ENCODE measurements at places on chromosomes 13 and 19. TPM values are rescaled to one million over a fixed set of nuclear protein-coding genes. Genes with fewer than 3 reads are reported as not detected.

GRCh38 chr19:11451871-11452619, 16.6 kb downstream of the PRKCSH start:
- peaks cover 30% of the 10 kb centered on the region for H3K36me3 ChIP-seq
- H3K4me3 ChIP-seq = peak overlapping the region; percentile 14
- peaks cover 7% of the 10 kb centered on the region for H3K4me1 ChIP-seq
- no peaks in the 10 kb centered on the region for H3K27me3 ChIP-seq

- no peak overlapping the region for H3K4me3 ChIP-seq
- H3K27ac ChIP-seq = no peak overlapping the region
- DNase-seq = no peak
- H3K27me3 ChIP-seq = no peaks in the 10 kb centered on the region
Measured at GRCh38 chr13:89900104-89900765, 1447.3 kb upstream of the MIR17HG start.

- peaks cover 16% of the 10 kb centered on the region for H3K4me1 ChIP-seq
- H3K27ac ChIP-seq = no peak overlapping the region
- peaks cover 62% of the 10 kb centered on the region for H3K27me3 ChIP-seq
- H3K4me3 ChIP-seq = peak overlapping the region; percentile 54
- DNase-seq = peak; percentile 45
Measured at GRCh38 chr19:6587998-6588507, 2.9 kb downstream of the CD70 start.

DNA sequence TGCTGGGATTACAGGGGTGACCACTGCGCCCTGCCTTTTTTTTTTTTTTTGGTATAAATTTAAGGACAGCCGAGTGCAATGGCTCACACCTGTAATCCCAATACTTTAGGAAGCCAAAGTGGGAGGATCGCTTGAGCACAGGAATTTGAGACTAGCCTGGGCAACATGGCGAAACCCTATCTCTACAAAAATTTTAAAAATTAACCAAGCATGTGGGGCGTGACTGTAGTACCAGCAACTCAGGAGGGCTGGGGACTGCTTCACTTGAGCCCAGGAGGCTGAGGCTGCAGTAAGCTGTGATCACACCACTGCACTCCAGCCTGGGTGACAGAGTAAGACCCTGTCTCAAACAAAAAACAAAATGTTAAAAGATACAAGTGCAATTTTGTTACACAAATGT, 21.5 kb downstream of the ZNF574 start:
- no peaks in the 10 kb centered on the region for H3K36me3 ChIP-seq
- no peak for DNase-seq

- H3K4me1 ChIP-seq = peaks cover 14% of the 10 kb centered on the region
- no peaks in the 10 kb centered on the region for H3K27me3 ChIP-seq
- no peaks in the 10 kb centered on the region for H3K36me3 ChIP-seq
- no peak for DNase-seq
Measured at GRCh38 chr19:17751103-17751911, at the start of gene FCHO1. FCHO1 (plus strand) TSS chr19:17751477; CDS start chr19:17755165, 3,688 bp downstream.

GRCh38 chr19:58296104-58296503, 9.1 kb upstream of the ERVK3-1 start:
- no peaks in the 10 kb centered on the region for H3K4me1 ChIP-seq
- DNase-seq = no peak
- no peak overlapping the region for H3K4me3 ChIP-seq
- no peak overlapping the region for H3K27ac ChIP-seq

- no peak within 1 kb of the TSS for H3K4me3 ChIP-seq
- no peaks in the 10 kb centered on the region for H3K36me3 ChIP-seq
- H3K4me1 ChIP-seq = no peaks in the 10 kb centered on the region
- no peak within 1 kb of the TSS for H3K27ac ChIP-seq
- no peak for DNase-seq
- no peaks in the 10 kb centered on the region for H3K27me3 ChIP-seq
Measured at GRCh38 chr13:85799097-85799582, at the start of gene SLITRK6. SLITRK6 (minus strand) TSS chr13:85799419; CDS start chr13:85796508, 2,911 bp downstream.

GRCh38 chr19:20247016-20247683, 80.1 kb downstream of the ZNF486 start:
- no peaks in the 10 kb centered on the region for H3K36me3 ChIP-seq
- H3K27me3 ChIP-seq = no peaks in the 10 kb centered on the region
- H3K27ac ChIP-seq = no peak overlapping the region
- H3K4me1 ChIP-seq = peaks cover 7% of the 10 kb centered on the region

DNA sequence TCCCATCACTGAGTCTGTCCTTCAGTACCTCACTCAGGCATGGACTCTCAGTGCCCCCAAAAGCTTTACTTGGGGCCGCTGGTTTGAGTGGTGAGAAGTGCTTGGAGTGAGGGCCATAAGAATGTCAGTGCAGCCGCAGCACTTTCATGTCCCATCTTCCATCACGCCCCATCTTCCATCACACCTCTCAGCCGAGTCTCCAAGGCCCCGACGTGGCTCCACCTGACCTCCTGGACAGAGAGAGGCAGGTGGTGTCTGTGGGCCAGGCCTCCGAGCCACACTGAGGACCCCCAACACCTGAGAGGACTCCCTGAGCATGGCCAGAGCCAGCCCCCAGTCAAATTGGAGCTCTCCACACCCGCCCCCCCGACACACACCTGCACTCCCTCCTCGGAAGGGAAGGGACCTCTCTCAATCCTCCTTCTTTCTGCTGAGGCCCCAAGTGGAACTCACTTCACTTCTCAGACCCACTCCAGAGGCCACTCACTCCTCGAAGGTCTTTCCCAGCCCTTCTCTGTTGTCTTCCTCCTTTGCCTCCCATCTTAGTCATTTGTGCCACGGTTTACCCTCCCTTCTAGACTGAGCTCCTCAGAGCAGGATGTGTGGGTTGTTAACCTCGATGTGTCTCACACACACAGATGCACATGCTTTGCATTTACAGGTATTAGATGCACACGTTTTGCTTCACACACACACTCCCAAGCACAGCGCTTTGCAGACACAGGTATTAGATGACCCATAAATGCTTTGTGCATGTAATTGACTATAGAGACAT, 65.7 kb upstream of the ATP12A start:
- H3K4me1 ChIP-seq = no peaks in the 10 kb centered on the region
- H3K36me3 ChIP-seq = no peaks in the 10 kb centered on the region
- H3K4me3 ChIP-seq = no peak overlapping the region
- no peak for DNase-seq
- no peak overlapping the region for H3K27ac ChIP-seq

DNA sequence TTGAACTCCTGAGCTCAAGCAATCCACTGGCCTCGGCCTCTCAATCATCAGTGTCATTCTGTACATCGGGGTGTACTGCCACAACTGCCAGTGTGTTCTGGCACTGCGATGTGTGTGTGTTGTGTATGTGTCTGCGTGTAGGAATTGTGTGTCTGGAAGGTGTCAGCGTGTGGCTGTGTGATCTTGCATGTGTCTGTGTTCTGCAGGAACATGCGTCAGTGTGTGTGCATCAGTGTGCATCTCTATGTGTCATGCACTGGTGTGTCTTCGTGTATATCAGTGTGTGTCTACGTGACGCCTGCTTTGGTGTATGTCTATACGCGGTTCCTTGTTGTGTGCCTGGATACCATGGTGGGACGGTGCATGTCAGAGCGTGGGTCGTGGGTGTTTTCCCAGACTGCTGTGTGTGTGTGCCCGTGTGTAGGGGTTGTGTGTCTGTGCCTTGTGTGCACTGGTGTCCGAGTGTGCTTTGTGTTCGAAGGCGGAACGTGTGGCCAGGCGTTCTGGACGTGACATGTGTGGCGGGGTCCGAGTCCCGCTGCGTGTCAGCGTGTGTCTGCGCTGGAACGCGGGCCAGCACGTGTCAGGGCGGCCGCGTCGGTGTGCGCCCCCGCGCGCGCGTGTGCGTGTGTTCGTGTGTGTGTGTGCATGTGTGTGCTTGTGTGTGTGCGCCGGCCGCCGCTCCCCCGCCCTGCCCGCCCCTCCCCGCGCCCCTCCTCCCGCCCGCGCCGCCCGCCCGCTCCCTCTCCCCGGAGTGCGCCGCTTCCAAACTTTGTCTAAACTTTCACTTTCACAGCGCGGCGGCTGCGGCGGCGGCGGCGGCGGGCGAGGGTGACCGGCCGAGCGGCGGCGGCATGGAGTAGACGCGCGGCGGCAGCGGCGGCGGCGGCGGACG, at the start of gene NFIX:
Gene NFIX (plus strand): TSS at position 775 of the 895 bp plus-strand sequence. CDS start 363 bp downstream, outside the sequence.
- H3K4me1 ChIP-seq = peaks cover 5% of the 10 kb centered on the region
- DNase-seq = no peak
- peaks cover 89% of the 10 kb centered on the region for H3K27me3 ChIP-seq
- H3K4me3 ChIP-seq = peak within 1 kb of the TSS; percentile 37
- H3K27ac ChIP-seq = no peak within 1 kb of the TSS

- H3K36me3 ChIP-seq = peaks cover 78% of the 10 kb centered on the region
- no peak overlapping the region for H3K27ac ChIP-seq
- no peak for DNase-seq
- no peak overlapping the region for H3K4me3 ChIP-seq
Measured at GRCh38 chr19:5652261-5652660, 28.1 kb downstream of the MICOS13 start.

- no peak overlapping the region for H3K4me3 ChIP-seq
- no peaks in the 10 kb centered on the region for H3K27me3 ChIP-seq
- no peak for DNase-seq
- H3K36me3 ChIP-seq = no peaks in the 10 kb centered on the region
Measured at GRCh38 chr13:97385146-97385545, 48.8 kb upstream of the RAP2A start.

DNA sequence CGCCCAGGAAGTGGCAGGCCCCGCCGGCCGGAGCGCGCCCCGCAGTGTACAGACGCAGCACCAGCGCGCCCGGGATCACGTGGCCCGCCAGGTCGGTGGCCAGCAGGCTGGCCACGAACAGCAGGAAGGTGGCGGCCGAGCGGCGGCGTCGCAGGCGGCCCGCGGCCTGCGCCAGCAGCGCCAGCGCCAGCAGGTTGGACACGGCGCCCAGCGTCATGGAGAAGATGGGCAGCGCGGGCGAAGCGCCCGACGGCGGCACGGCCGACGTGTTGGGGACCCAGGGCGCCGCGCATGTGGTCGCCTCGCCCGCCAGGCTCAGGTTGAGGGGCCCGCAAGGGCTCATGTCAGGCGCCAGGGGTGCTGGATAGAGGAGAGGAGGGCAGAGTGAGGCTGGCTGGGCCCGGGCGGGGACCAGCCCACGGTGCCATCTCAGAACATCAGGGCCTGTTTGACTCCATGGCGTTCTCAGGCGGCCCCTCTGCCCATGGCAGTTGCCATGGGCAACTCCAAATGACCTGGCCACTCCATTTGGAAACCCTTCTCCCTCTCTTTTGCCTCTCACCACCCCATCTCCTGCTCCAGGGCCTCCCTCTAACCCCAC, 1.1 kb downstream of the PTGER1 start:
- no peaks in the 10 kb centered on the region for H3K4me1 ChIP-seq
- no peaks in the 10 kb centered on the region for H3K27me3 ChIP-seq
- H3K4me3 ChIP-seq = no peak overlapping the region
- H3K36me3 ChIP-seq = peaks cover 9% of the 10 kb centered on the region

DNA sequence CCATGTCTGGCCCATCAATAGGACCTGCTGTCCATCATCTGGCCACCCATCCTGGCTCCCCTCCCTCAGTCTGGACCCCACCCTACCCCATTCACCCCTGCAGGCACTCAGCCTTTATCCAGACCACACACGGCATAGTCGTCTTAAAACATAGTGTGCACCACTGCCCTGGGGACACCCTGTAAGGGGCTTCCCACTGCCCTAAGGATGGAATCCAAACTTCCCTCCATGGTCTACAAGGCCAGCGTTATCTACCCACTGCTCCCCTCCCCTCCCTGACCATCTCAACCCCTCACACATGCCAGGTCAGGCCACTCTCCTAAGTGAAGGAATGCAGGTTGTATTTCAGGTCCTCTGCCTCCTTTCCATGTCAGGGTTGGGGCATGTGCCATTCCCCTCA, 352.7 kb upstream of the ZNF507 start:
- no peaks in the 10 kb centered on the region for H3K36me3 ChIP-seq
- H3K27me3 ChIP-seq = no peaks in the 10 kb centered on the region
- H3K4me3 ChIP-seq = no peak overlapping the region
- peak; percentile 28 for DNase-seq
- H3K4me1 ChIP-seq = no peaks in the 10 kb centered on the region

DNA sequence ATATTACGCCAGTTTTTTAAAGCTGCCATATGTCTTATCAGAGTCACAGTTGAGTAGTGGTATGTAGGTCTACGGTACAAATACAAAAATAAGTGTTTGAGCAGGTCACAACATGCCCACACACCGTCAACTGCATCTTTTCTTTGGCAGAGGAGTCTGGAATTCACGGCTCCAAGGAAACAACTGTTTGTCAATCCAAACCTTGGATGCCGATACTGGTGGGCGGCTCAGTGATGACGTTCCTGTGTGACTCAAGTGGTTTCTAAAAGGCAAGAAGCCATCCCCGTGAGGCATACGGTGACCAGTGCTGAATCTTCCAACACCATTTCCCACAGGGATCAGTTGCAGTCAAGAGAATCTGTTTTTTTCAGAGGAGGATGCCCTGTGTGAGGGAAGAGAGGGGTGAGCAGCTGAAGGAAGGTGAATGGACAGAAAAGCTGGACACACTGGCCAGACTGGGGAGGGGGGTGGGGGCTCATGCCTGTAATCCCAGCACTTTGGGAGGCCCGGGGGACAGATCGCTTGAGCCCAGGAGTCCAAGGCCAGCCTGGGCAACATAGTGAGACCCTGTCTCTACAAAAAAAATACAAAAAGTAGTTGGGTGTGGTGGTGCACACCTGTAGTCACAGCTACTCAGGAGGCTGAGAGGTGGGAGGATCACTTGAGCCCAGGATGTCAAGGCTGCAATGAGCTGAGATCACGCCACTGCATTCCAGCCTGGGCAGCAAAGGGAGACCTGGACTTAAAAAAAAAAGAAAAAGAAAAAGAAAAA, 22.8 kb upstream of the CEBPG start:
- H3K36me3 ChIP-seq = no peaks in the 10 kb centered on the region
- DNase-seq = no peak
- H3K4me3 ChIP-seq = no peak overlapping the region
- no peaks in the 10 kb centered on the region for H3K27me3 ChIP-seq

- DNase-seq = no peak
- no peak overlapping the region for H3K27ac ChIP-seq
- H3K4me3 ChIP-seq = no peak overlapping the region
- peaks cover 68% of the 10 kb centered on the region for H3K36me3 ChIP-seq
Measured at GRCh38 chr19:5216141-5216847, 124.3 kb downstream of the PTPRS start.

GRCh38 chr19:42114412-42114811, 17.8 kb downstream of the POU2F2 start:
- H3K4me1 ChIP-seq = peaks cover 12% of the 10 kb centered on the region
- no peak for DNase-seq
- H3K4me3 ChIP-seq = no peak overlapping the region
- no peaks in the 10 kb centered on the region for H3K27me3 ChIP-seq
- H3K36me3 ChIP-seq = no peaks in the 10 kb centered on the region
- H3K27ac ChIP-seq = no peak overlapping the region

Gene PROZ
- total RNA-seq = not detected

Gene CEACAM3
- not detected for total RNA-seq

Gene UGGT2
- total RNA-seq = 21.9 TPM

Gene ZNF414
- 26.8 TPM for total RNA-seq

Gene ZNF549
- total RNA-seq = 10.4 TPM

Gene OSCAR
- 0.90 TPM for total RNA-seq

Gene ZNF563
- 2.3 TPM for total RNA-seq
